ENCODE measurements at places on chromosomes 3 and 15. TPM values are rescaled to one million over a fixed set of nuclear protein-coding genes. Genes with fewer than 3 reads are reported as not detected.

DNA sequence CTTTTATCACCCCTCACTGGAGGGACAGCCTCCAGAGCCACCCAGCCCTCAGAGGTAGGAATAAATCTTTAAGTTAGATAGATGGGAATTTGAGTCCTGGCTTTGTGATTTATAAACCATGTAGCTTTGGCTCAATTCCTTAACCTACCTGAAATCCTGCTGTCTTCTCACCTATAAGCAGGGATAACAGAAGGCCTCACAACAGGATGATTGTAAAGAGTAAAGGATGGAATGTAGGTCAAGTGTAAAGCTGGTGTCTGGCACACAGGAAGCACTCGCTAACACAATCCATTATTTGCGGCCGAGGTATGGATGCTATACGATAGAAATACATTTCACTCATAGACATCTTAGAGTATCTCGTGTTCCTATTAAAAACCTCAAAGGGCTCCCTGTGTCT, 162.9 kb upstream of the LRTM1 start:
- DNase-seq, result no peak

- DNase-seq, result no peak
Measured at GRCh38 chr15:89669941-89670340, 9.2 kb downstream of the PLIN1 start.

DNA sequence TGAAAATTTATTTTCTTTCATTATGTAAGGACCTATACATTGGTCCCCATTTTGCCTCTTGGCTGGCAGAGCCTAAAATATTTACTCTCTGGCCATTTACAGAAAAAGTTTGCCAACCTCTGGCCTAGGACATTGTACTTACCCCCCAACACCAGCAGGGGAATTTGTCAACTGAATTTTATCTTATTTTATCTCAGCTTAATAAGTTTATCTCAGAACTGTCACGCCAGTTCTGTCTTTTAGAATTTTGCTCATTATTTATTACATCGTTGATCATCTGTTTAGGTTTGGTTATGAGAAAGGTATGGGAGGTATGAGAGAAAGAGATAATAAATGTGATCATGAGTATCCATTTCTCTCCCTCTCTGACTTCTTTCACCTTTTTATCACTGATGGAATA, 38.3 kb downstream of the CHD2 start:
- DNase-seq, result no peak

GRCh38 chr15:66907826-66908743, 157.3 kb upstream of the SMAD3 start:
- peak; percentile 74 for DNase-seq

DNA sequence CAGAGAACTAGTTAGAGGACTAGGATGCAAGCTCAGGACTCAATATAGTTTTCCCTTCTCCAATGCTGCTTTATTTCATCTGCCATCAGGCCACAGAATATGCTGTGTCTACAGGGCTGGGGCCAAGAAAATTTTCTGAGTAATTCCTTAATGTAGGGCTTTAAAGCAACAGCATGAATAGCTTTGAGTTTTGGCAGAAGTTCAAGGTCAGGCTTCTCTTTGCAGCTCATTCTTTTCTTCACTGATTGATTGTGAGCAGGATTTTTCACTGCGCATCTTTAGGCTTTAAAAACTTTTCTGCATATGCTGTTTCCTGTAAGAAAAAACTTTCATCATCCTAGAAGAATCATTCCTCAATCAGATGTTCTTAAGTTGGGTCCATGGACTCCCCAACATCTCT, 4.6 kb downstream of the TMEM108 start:
- no peak for DNase-seq

- DNase-seq, result no peak
Measured at GRCh38 chr3:161093895-161094294, 11.3 kb downstream of the B3GALNT1 start.

- no peak for DNase-seq
Measured at GRCh38 chr3:64467255-64467944, 220.4 kb downstream of the ADAMTS9 start.

DNA sequence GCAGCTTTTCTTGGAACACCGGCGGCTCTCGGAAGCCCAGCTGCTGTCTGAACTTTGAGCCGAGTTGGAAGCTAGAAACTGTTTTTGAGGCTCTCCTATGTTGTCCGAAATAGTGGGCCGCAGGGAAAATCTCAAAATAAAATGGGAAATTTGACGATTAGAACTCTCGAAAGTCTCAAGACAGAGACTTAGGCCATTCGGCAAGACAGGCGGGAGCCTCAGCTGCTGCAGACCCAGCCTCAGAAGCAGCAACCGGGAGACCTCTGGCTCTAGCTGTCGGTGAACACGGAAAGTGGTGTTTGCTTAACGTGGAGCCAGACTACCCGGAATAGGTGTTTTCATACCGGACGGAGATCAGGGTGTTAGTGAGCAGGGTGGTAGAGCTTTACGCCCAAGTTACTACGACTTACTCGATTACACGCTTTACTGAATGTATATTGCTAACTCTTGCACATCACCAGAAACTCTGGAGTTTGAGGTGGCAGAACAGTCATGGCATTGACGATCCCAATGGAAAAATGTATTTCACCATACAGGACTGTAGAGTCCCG, 357 bp upstream of the MAN2C1 start:
- DNase-seq, result no peak

DNA sequence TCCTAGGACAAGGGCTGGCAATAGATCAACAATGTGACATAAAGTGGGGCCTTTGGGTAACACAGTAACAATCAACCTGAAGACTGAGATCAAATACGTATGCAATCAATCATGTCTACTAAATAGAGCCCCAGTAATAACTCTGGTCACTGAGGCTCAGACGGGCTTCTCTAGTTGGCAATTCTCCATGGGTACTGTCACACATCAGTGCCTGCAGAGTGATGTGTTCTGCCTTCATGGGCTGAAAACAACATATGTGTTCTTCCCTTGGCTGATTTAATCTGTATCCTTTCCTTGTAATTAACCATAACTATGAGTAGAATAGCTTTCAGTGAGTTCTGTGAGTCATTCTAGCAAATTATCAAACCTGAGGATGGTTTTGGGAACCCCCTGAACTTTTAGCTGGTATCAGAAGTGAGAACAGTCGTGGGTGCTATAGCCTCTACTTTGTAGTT, 113.6 kb downstream of the TMCO5A start:
- no peak for DNase-seq

- no peak for DNase-seq
Measured at GRCh38 chr3:140423146-140423545, 254.7 kb upstream of the TRIM42 start.

- no peak for DNase-seq
Measured at GRCh38 chr3:197454014-197454413, 101.8 kb downstream of the BDH1 start.

- DNase-seq, result no peak
Measured at GRCh38 chr3:38332201-38332600, 14.4 kb upstream of the XYLB start.

DNA sequence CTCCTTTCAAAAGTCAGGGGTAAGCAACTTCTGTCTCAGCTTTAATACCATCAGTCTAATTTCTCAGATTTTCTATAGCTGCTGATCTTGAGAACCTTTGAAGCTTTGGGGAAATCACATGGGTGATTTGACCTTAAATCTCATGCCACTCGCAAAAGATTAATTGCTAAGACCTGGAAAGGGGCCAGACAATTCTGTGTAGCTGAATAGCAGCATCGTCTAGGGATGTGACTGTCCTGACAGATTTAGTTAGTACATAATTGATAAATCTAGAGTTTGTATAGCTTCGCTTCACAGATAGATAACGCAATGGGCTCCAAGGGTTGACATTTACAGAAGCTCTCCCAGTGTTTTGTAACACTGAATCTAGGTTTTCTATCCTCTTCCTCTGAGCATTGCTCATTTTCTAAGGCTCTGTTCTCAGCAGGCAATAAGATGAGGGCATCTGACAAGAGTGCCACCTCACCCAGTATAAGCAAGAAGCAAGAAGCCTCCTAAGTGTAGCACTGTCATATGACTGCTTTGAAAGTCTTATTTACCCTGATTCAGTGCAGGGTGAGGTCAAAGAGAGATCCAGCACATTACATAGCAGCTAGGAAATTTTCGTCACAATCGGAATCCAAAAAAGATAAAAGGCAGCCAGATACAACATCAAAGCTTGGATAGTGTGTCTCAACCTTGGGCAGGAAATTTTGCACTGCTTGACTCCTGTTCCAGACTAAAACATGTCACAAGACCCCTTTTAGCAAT, 47.7 kb upstream of the DUT start:
- DNase-seq, result no peak

GRCh38 chr3:101095693-101096430, 102.6 kb upstream of the ABI3BP start:
- DNase-seq, result no peak

DNA sequence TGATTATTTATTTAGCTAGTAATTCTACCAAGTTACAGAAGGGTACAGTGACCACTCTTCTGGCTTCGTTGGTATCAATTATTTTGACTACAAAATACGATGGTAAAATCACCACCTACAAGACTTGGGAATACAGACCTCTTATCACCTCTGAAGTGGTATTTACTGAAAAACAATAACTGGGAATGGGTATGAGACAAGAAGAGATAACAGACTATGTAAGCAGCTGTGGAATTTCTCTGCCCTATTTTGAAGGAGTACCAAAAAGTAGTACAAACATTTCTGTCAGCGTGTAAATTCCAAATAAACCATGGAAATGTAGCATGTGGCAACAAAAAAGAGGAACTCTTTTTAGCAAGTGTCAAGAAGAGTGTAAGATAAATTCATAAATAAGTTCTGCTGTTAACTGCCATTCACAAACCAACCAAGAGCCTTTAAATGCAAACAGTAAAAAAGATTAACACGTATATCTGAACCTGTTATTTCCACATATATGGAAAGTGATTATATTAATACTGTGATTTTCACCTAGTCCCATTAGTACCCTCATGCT, 77.0 kb upstream of the SLC12A8 start:
- DNase-seq, result no peak

- no peak for DNase-seq
Measured at GRCh38 chr3:4245671-4246070, 57.5 kb upstream of the SETMAR start.

- DNase-seq, result no peak
Measured at GRCh38 chr3:32958509-32958908, 7.1 kb downstream of the CCR4 start.

DNA sequence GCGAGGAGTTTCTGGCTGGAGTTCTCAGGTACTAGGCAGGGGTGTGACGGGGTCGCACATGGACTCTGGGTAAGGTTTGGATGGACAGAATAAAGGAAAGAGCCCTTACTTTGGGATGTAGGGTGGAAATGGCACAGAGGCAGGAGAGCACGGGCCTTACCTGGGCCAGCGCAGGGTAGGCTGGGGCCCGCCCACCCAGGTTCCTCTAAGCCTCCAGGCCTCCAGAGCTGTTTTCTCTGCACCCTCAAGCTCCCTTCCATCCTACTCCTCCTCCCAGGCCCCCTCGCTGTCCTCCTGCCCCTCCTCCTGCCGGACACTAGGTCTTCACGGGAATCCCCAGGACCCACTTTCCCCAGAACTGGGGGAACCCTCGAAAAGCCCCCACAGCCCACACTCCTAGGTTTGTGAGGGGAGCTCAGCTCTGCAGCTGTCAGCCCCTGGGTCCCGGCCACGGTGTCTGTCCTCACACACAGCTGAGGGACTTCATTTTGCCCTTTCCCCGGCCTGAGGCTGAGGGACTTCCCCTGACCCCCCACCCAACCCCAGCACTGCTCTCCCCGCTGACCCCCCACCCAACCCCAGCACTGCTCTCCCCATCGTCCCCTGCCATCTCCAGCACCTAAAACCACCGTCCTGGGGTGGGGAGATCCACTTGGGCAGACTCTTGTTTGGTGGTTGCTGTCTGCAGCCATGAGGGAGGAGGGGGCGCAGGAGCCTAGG, 53.0 kb upstream of the PCSK6 start:
- DNase-seq, result no peak

DNA sequence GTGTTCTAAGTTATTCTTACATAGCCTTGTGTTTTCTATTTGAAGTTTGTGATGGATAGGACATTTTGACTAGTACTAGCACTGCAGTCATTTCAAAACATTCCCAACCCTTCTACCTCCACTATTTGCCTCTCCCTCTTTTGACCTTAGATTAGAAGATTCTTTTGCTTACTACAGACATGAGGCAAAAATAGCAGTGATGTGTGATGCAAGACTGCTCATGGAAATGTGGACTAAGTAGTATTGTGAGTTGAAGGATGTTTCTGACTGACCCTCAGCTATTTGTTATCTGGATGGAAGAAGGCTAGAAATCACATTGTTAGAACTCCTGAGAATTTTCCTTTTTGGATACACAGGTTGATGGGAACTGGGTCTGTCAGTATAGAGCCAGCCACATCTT, 45.9 kb downstream of the ATP2C1 start:
- no peak for DNase-seq

- DNase-seq, result no peak
Measured at GRCh38 chr3:183188895-183189462, 26.4 kb upstream of the LAMP3 start.

DNA sequence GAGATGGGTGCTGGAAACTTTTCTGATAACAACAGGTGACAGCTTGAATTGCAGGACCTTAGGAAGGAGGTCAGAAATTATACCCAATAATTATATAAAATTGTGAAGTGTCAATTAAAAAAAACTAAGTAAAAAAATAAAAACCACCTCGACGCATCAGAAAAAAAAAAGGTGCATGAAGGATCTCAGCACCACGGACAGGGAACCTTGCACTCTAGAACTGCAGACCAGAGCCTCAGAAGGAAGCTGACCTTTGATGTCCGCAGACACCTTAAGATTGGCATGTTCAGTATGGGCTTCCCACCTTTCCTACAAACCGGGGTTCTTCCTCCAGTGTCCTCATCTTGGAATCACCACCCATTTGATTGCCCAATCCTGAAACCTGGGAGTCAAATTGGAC, 60.9 kb downstream of the SCN10A start:
- DNase-seq, result no peak

SETD2 gene
- polyA plus RNA-seq, result 68.9 TPM

LTK gene
- polyA plus RNA-seq, result 4.0 TPM

ECE2 gene
- polyA plus RNA-seq, result not detected

CPN2 gene
- not detected for polyA plus RNA-seq

GAP43 gene
- 0.41 TPM for polyA plus RNA-seq

PLA2G4D gene
- 0.06 TPM for polyA plus RNA-seq

LEKR1 gene
- 1.6 TPM for polyA plus RNA-seq

PLIN1 gene
- polyA plus RNA-seq, result 1.7 TPM

BAHD1 gene
- polyA plus RNA-seq, result 14.3 TPM

PTPRG gene
- 65.1 TPM for polyA plus RNA-seq

RIOX2 gene
- polyA plus RNA-seq, result 44.3 TPM

CPEB1 gene
- 2.7 TPM for polyA plus RNA-seq

SLC35G2 gene
- 4.4 TPM for polyA plus RNA-seq

CCDC50 gene
- polyA plus RNA-seq, result 63.6 TPM

CLRN1 gene
- not detected for polyA plus RNA-seq

SLC22A13 gene
- 0.31 TPM for polyA plus RNA-seq

NDUFB4 gene
- polyA plus RNA-seq, result 158 TPM

All from left lung (tissue), 14 donors.